ENCODE measurements at places on chromosomes 6 and 20.

DNA sequence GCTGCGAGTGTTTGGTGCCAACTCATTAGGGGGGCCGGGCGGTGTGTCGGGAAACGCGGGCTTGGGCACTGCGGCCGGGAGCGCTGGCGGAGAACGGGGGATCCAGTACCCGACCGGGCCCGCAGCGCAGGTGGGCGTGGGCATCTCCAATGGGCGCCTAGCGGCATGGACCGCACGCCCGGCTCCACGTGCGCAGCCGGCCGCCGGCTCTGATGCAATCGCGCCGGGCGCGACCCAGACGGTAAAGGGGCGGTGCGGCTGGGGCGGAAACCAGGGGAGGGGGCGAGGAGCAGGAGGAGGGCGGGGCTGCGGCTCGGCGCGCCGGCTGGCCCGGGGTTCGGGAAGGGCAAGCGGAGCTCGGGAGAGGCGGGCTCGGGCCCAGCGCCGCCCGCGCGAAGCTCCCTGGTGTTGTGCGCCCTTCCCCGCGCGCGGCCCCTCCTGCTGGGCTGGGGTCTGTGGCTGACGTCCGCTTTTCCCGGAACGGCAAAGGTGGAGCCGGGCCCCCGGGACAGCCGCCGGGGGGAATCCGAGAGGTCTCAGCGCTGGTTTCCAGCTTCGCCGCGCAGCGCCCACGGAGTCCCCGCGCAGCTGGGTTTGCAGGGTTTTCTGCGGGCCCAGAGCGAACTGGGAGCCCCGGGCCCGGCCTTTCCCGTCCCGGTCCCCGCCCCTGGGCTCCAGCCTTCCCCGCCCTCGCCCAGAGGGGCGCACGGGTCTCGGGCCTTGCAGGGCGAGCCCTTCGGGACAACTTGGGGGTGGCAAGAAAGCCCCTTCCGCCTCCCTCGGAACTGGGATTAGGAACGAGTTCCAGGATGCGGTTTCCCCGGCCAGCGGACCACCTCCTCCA is 867 bp downstream of the MTHFD1L start:
- peak overlapping the region; percentile 85 for H3K27ac ChIP-seq
- H3K27me3 ChIP-seq: peaks cover 16% of the 10 kb centered on the region
- H3K36me3 ChIP-seq: peaks cover 8% of the 10 kb centered on the region
- H3K4me3 ChIP-seq: peak overlapping the region; percentile 94
- DNase-seq: peak; percentile 80

- peaks cover 11% of the 10 kb centered on the region for H3K27me3 ChIP-seq
- H3K4me3 ChIP-seq: no peak overlapping the region
- peaks cover 21% of the 10 kb centered on the region for H3K4me1 ChIP-seq
- peak overlapping the region; percentile 87 for H3K27ac ChIP-seq
Observed at GRCh38 chr20:50980071-50980681, 21.6 kb downstream of the MOCS3 start.

- H3K4me3 ChIP-seq: no peak overlapping the region
- no peaks in the 10 kb centered on the region for H3K36me3 ChIP-seq
- no peak overlapping the region for H3K27ac ChIP-seq
Observed at GRCh38 chr20:20317195-20317594, 50.7 kb upstream of the INSM1 start.

DNA sequence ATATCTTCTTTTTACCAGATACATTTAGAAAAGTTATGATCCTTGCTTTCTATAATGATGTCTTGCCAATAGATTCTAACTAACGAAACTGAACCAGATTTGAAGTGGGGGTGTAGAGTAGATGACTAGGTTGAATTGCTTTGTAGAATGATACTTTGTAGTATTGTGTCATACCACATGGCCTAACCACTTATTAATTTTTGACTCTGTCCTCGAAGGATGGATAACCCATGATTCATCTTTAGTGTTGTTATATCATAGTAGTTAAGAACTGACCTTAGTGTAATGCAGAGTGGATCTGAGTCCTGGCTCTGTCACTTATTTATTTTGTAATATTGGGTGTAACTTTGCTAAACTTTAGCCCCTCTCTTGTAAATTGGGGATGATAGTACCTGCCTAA is 4.5 kb downstream of the PHF3 start:
- no peaks in the 10 kb centered on the region for H3K27me3 ChIP-seq
- H3K27ac ChIP-seq: no peak overlapping the region
- no peak overlapping the region for H3K4me3 ChIP-seq
- peaks cover 50% of the 10 kb centered on the region for H3K4me1 ChIP-seq

GRCh38 chr20:1880529-1881239 is 14.5 kb upstream of the SIRPA start:
- no peak overlapping the region for H3K27ac ChIP-seq
- peaks cover 8% of the 10 kb centered on the region for H3K27me3 ChIP-seq

DNA sequence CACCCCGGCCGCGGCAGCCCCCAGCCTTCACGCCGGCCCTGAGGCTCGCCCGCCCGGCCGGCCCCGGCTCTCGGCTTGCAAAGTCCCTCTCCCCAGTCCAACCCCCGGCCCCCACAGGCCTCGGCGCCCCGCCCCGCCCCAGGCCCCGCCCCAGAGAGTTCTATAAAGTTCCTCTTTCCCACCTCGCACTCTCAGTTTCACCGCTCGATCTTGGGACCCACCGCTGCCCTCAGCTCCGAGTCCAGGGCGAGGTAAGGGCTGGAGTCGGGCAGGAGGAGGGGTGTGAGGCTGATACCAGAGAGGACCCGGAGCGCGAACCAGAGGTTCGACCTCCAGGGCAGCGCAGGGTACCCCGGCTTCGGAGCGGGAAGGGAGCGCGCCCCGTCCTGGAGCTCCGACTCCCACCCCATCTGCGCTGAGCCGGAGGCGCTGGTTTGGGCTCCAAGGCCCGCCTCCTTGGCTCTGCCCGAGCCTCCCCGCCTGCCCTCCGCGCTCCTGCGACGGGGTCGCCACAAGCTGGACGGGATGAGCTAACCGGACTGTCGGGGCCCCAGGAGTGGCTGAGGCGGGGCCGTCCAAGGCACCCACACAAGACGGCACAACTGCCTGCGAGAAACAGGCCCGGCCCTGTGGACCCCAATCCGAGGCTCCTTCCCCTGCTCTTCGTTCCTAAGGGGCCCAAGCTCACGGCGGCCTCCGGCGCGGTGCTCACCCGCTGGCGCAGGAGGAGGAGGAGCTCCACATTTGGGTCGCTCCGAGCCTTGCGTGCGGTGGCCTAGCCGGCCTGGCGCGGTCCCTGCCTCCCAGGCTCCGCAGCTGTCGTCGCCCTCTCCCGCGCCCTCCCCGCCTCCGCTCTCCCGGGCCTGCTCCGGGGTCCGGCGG is at the start of gene IRF4:
Gene IRF4, plus strand, starts transcription at position 194 of the 882 bp plus-strand sequence. CDS start 1,401 bp downstream, outside the sequence.
- peak; percentile 70 for DNase-seq
- H3K27me3 ChIP-seq: no peaks in the 10 kb centered on the region
- peaks cover 51% of the 10 kb centered on the region for H3K36me3 ChIP-seq
- H3K27ac ChIP-seq: peak within 1 kb of the TSS; percentile 96
- H3K4me1 ChIP-seq: peaks cover 36% of the 10 kb centered on the region

GRCh38 chr6:144064402-144065212 is 30.8 kb downstream of the SF3B5 start:
- no peaks in the 10 kb centered on the region for H3K36me3 ChIP-seq
- peak overlapping the region; percentile 64 for H3K27ac ChIP-seq
- H3K4me3 ChIP-seq: peak overlapping the region; percentile 75
- peak; percentile 46 for DNase-seq

DNA sequence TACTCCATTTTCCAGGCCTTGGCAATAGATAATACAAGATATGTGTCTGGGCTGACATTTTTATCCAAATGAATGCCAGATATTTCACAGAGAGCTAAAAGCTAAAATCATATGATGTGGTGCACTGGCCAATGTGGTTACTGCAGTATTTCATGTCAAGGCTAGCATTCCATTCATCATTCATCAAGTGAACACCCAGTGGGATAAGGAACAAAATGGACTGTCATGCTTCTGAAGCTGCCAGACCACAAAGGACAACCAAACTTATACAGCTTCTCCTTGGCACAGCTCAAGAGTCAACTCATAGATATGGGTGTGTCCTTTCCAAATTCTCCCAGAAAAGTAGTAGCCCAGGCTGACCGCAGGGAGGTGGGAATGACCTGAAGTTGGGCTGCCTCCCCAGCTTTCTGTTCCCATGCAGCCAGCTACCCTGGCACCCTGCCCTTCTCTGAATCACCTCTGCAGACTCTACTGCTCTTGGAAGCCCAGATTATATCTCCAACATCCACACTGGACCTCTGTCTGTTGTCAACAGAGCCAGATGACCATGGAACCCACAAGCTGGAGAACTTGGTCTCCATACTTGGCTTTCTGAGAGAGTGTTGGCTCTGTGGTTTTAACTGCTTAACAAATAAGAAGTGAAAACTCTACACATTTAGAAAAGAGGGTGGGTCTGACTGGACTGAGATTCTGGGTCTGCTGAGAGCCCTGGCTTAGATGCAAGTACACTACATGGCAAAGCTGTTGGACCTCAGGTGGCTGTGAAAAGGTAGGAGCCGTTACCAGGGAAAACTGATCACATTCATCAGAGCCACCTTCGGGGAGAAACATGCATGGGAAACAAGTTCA is 122.8 kb downstream of the ALDH8A1 start:
- no peak overlapping the region for H3K4me3 ChIP-seq
- H3K27ac ChIP-seq: no peak overlapping the region
- DNase-seq: no peak
- H3K27me3 ChIP-seq: no peaks in the 10 kb centered on the region

GRCh38 chr6:53922539-53922981 is 127.8 kb downstream of the LRRC1 start:
- DNase-seq: no peak
- no peak overlapping the region for H3K4me3 ChIP-seq
- no peak overlapping the region for H3K27ac ChIP-seq
- H3K27me3 ChIP-seq: no peaks in the 10 kb centered on the region
- H3K4me1 ChIP-seq: no peaks in the 10 kb centered on the region

GRCh38 chr6:156474507-156475120 is 302.6 kb upstream of the ARID1B start:
- H3K27ac ChIP-seq: no peak overlapping the region
- no peak for DNase-seq
- H3K4me3 ChIP-seq: no peak overlapping the region
- no peaks in the 10 kb centered on the region for H3K36me3 ChIP-seq
- H3K27me3 ChIP-seq: peaks cover 1% of the 10 kb centered on the region

DNA sequence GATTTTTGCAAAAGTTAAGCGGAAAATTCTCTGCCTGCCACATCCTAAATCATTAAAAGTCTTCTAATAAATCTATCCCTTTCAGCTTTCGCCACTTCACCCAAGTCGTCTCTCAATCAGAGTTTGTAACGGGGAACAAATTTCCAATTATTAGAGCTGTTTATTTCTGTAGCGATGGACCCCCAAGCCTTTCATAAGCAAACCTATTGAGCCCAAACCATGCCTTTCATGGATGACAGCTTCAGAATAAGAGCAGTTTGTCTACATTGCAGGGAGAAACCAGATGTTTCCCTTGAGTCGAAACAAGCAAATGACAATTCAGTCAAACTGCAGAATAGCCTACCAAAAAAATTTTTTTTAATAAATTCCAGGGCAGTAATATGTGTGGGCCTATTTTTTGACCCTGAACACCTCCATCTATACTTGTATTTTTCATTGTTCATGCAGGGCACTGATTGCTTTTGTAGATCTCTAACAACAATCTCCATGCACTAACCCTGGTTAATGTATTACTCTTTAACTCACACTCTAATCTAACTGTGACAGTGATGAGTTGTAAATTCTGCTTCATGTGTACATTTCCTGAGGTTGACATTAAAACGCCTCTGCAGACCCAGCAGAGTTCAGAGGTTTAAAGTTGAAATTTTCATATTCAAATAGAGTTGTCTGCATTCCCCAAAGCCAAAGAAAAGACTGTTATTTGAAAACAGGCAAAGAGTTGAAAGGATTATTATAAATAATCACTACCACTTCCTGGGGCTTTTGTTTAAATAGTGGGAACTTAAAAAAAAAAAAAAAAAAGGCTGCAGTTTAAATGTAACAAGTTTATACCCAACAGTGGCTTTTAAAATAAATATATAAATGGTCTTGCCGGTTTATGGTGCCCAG is 64.5 kb downstream of the ATP9A start:
- no peak for DNase-seq
- H3K27me3 ChIP-seq: peaks cover 14% of the 10 kb centered on the region
- no peak overlapping the region for H3K4me3 ChIP-seq
- H3K4me1 ChIP-seq: peaks cover 24% of the 10 kb centered on the region
- H3K27ac ChIP-seq: peak overlapping the region; percentile 39
- H3K36me3 ChIP-seq: no peaks in the 10 kb centered on the region

DNA sequence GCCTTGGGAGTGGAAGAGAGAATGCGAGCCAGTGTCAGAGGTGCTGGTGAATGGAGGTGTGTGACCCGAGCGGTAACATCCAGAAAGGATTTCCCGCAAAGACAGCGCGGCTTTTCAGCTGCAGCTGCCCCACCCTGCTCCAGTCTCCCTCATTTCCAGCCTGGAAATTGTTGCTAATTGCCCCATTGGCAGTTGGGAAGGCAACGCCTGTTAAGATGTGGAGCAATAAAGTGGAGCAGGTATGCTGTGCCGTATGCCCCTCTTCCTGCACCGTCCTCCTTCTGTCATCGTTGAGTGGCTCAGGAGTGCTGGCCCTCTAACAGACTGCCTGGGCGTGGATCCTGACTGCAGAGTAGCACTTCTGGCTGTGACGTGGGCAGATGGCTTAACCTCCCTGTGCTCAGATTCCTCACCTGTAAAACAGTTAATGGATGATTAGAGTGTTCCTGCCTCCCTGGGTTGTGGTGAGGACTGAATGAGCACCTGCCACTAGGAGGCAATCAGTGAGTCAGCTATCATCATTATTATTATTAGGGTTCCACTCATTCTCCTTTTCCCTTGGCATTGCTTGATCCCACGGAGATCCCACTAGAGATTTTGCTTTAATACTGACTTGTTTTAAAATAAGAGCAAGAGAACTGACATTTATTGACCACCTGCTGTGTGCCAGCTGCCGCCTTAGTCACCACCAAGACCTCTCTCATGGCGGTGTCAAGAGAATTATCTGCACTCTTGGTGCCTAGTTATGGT is 11.7 kb downstream of the ARFGEF2 start:
- no peak overlapping the region for H3K4me3 ChIP-seq
- peaks cover 8% of the 10 kb centered on the region for H3K4me1 ChIP-seq
- H3K36me3 ChIP-seq: peaks cover 3% of the 10 kb centered on the region
- no peak for DNase-seq

DNA sequence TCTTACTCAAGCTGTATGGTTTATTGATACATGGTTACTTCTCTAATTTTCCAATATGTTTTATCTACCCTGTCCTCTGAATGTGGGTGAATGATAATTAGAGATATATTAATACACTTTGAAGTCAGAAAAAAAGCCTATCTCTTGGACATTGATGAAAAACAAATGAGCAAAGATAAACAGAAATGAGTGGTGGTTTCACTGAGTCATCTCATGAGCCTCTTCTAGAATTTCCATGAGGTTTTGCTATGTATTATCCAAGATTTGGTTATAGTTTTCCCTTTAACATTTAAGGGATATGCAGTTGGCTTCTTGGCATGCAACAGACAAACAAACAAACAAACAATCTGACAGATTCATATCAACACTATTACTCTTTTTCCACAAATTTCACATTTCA is 586.8 kb downstream of the RFPL4B start:
- H3K4me1 ChIP-seq: no peaks in the 10 kb centered on the region
- no peaks in the 10 kb centered on the region for H3K36me3 ChIP-seq
- no peak for DNase-seq
- no peaks in the 10 kb centered on the region for H3K27me3 ChIP-seq
